Ascending aorta (tissue), 2 donors: ENCODE measurements at places on chromosomes 11 and 22.
A peak's percentile ranks its signal among the peaks of the same experiment; 100 is the strongest.

DNA sequence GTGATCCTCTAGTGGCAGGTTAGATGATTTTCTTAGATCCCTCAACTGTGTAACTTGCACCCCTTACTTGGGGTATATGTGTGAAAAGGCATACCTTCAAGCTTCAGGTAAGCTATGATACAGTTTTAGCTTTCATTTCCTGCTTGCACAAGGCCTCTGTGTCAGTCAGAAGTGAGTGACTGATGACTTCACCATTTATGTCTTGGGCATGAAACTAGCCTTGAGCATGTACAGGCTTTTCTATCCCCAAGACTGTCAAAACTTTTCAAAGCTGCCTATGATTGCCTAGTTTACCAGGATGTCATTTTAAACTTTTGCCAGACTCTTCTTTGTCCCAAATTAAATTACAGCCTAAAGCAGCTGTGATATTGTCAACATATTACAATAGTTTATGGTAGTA, 286.1 kb upstream of the CNTN5 start:
- DNase-seq: no peak

- no peak for DNase-seq
These were observed 114.2 kb downstream of the ME3 start for GRCh38 chr11:86558207-86558606.

GRCh38 chr11:76632492-76632891, 38.1 kb downstream of the LRRC32 start:
- no peak for DNase-seq

GRCh38 chr22:43014316-43014868, 557 bp downstream of the PACSIN2 start:
- no peak for DNase-seq

GRCh38 chr11:108551651-108552462, 41.7 kb downstream of the EXPH5 start:
- DNase-seq: no peak

GRCh38 chr11:114594703-114595102, 883 bp downstream of the NXPE4 start:
- no peak for DNase-seq

- no peak for DNase-seq
These were observed 6.6 kb upstream of the SSTR3 start for GRCh38 chr22:37218771-37219411.

GRCh38 chr11:128901653-128902514, 10.7 kb downstream of the KCNJ5 start:
- no peak for DNase-seq

DNA sequence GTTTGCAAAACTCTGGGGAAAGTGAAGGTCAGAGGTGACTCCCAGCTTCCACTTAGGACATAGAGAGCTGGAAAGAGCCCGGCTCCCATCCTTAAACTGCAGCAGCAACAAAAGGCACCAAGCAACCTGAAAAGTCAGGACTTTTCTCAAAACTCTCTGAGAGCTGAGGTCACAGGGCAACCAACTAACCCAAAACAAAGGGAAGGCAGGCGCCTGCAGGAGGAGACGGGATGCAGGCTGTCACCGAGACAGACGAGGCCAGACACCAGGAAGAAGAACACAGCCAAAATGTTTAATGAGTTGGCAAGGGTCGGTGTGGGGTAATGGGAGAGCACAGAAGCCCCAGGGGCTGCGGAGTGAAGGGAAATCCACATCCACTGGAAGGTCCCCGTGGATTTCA, 19.9 kb downstream of the ASCL2 start:
- DNase-seq: no peak

- DNase-seq: peak; percentile 16
These were observed 306.8 kb downstream of the TBC1D22A start for GRCh38 chr22:47069270-47069669.

DNA sequence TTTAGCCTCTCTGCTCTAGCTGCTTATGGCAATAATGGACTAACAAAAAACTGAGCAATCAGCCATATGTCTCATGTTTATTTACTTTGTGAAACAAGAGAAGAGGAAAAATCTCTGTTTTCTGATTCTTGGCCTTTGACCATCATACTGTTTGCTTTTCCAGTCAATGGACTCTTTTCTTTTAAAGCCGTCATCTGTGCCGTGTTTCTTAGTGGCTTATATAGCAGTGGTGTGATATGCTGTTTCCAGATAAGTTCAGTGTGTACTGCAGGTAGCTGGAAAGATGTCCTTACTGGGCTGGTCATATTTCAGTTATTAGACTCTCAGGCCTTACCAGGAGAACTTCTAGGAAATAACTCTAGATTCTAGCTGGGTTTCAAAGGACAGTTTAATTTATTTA, 33.6 kb upstream of the TECTA start:
- no peak for DNase-seq
